ENCODE measurements at places on chromosomes 12 and 14.

DNA sequence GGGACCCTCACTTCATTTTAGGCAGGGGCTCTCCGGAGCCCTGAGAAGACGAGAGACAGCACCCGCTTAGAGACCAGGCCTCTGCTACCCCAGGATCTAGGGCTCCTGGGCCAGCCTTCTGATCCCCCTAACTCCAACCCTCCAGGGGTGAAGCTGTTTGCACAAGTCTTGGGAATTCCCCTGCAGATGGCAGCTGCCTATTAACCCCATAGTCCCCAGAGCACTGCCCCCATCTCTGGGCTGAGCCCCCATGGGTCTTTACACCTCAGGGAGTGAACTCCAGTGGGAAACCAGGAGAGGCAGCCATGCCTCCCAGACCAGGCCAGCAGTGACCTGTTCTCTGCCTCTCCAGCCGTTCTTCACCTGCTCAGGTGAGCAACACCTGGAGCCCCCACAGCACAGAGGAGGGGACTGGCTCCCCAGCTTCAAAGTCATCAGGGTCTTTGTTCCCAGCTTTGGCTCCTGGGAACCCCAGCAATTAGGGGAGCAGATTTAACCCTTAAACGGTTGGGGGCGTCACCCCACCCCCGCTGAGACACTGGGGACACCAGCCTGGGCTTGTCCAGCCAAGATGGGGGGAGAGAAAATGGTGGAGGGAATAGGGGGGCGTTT is 2.3 kb downstream of the WNT10B start:
- no peak for DNase-seq

DNA sequence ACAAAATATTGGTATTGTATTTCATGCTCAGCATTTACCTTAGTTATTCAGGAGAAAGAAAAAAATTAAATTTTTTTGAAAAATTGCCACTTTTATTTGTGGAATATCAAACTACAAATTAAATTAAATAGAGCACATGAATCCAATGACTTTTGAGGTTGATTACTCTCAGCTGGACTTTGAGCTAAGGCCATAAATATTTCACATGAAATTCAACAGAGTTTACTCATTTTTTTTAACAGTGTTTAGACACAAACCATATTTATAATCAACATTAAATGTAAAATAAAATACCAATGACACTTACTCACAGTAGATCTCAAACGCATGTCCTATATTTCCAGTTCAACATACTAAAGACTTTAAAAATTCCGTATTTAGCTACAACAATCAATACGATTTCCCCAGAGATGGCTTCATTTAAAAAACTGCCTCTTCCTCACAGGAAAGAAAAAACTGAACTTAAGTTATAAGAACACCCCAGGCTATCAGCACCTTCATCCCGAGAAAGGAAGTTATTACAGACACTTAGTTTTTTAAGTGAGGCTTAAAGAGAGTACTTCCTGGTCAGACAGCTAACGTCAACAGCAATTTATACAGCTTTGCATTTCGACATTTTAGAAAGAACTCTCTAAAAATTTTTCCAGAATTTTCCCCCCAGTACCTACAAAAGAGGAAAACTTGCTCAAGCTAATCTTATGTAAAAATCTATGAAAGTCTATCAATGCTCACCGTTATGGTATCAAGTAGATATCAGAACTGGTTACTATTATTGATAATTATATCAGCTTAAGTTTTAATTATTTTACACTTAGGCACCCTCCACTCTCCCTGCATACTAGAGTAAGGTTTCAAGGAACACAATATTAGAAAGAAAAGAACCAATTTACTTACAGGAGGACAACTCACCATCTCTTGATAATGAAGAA is 13.8 kb downstream of the TAOK3 start:
- DNase-seq, result no peak

DNA sequence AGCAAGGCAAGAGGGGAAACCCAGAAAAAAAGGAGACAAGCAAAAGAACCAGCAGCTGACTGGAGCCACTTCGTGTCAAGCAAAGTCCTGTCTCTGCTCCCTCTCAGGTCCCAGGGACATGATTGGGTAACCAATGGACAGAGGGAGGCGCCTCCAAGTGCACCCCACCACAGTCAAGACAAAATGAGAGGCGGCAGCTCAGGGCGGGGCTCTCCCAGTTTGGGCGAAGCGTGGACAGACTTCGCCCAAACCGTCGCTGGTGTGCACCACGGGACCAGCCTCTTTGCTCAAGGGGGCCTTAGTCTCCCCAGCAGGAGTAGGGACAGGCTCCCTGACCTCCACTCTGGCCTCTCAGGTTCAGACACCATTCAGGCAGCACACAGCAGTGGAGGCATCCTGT is 1.5 kb upstream of the BEGAIN start:
- DNase-seq, result no peak

DNA sequence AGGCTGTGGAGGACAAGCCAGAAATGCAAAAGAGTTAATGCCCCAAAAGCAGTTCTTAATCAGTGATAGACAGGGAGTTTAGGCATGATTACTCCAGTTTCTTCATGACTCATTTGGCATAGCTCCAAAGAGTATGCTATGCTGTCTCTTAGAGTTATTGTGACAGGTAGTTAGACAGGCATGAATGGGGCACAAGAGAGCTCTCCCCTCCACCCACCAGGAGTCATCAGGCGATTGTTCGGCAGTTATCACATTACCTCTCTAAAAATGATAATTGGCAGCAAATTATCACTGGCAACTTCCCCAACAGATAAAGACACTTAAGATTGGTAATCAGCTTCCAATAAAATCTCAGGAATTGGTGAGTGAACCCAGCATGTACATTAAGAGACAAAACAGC is 320.1 kb downstream of the DAD1 start:
- DNase-seq, result no peak
